Fibroblast of lung (primary cell): ENCODE measurements at places on chromosomes 13 and 19. TPM values are rescaled to one million over a fixed set of nuclear protein-coding genes. Genes with fewer than 3 reads are reported as not detected.

FBXO17 gene
- 25.8 and 26.7 TPM in 2 replicates for total RNA-seq

NLRP5 gene
- not detected in 2 replicates for total RNA-seq

ZIM2 gene
- under 0.01 TPM in 1 of 2 replicates, not detected in the other for total RNA-seq

CYP2A7 gene
- total RNA-seq, result not detected in 2 replicates

MYO1F gene
- under 0.01 and 0.17 TPM in 2 replicates for total RNA-seq

KIR3DL2 gene
- total RNA-seq, result not detected in 2 replicates
